ENCODE measurements at places on chromosomes 2 and 18.
A peak's percentile ranks its signal among the peaks of the same experiment; 100 is the strongest.

GRCh38 chr2:10750610-10751009 is 29.2 kb downstream of the ATP6V1C2 start:
- no peak for DNase-seq

DNA sequence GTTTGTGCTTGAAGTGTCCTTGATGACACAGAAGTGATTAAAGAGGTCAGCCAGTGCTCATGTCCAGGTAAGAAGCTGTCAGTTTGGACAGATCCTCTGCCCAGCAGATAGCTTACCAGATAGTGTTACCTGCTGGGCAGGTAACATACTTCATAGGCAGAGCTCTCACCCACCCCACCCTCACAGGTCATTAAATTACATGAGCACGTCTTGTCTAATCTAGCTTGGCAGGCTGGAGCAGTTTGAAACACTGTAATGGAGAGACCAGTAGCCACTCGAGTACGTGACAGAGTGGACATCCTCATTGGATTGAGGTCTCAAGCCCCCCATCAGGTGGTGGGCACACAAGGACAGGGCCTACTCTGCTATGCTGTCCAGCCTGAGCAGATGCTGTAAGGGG is 27.1 kb downstream of the TTC32 start:
- no peak for DNase-seq

DNA sequence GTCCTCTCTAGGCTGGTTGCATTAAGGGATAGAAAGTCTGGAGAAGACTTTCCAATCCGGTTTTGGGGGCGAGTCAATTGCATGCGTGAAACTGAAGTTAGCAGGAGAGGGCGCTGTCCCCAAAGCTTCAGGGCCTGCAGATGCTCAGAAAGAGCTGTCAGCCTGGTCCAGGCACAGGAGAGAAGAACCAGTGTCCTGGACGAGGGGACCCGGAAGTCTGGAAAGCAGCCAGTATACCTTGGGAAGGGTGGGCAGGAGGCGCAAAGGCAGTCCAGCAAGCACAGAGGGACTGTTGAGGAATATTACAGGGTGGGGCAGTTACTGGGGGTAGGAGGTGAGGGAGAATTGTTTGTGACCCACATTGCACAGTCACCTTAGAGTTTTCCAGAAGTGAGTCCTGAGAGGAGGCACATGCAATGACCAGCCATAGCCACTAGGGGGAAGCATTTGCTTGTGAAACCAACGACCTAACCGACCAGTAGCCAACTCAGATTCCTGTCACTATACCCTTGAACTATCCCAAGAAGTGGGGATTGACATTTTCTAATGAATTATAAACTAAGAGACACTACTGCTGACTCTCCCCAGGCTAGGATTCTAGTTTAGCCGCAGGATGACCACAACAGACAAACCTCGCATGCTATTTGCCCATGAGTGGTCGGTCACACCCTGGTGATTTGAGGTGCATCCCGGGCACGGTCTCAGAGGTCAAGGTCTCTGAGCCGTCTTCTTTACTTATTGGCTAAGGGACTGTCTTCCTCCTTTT is 172.8 kb downstream of the RDH14 start:
- DNase-seq: peak; percentile 63

DNA sequence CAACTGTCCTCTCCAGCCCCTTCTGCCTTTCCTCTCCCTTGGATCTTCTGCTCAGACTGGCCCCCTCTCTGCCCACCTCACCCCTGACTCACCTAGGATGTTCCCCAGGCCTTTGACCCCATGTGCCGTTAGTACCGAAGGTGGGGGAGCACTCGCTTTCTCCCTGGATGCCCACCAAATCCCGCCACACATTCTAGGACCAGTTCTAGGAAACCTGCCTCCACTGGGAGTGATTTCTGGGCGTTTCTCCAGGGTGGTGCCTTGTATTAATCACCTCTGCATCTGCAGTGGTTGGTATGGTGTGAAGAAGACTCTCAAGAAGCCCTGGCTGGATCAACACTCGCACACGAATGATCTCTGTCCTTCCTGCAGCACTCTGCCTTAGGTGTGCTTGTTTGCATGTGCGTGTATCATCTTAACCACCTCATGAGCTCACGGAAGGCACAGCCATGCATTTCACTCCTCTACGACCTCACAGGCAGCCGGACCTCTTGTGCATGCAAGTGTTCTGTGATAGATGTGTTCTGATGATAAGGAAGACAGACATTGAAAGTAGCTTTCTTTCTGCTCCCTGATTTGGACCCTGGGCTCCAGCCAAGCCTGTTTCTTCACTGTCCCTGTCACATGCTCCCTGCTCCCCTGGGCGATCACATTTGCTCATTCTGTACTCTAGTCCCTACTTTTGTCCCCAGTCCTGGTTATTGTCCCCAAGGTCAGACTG is 69.4 kb downstream of the LIPG start:
- DNase-seq: no peak

DNA sequence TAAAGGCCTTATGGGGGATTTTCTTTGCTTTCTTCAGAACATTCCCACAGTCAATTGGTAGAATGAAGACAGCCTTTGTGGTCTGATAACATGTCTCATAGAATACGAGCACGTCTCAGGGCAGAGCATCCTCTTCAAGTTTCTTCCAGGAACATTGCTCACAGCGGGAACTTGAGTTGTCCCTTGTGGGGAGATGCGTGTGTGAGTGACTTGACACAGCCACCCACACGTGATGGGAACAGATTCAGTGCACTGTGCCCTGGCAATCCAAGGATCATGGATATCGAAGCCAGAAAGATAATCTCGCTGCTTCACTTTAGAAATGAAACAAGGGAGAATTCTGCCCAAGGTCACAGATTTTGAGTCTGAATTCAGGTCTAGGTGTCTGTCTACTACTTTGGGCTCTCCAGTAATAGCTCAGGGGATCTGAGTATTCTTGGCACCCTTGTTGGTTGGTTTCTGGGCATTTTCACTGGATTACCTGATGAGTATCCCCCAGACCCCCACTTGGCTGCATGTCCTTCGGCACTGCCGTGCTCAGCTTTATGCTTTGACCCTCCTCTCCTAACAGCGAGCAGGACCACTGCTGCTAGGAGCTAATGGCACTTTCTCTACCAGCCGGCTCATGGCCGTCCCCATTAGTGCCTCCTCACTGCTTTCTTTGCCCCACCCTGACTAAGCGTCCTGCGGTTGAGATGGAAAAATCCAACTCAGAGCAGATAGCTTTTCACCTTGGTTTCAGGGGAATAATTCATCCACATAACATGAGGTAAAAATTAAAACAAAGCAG is 75.9 kb upstream of the FOSL2 start:
- DNase-seq: no peak

- no peak for DNase-seq
Observed at GRCh38 chr18:48782381-48782861, 168.3 kb downstream of the SMAD7 start.

GRCh38 chr2:137952586-137953129 is 11.6 kb upstream of the HNMT start:
- peak; percentile 50 for DNase-seq

DNA sequence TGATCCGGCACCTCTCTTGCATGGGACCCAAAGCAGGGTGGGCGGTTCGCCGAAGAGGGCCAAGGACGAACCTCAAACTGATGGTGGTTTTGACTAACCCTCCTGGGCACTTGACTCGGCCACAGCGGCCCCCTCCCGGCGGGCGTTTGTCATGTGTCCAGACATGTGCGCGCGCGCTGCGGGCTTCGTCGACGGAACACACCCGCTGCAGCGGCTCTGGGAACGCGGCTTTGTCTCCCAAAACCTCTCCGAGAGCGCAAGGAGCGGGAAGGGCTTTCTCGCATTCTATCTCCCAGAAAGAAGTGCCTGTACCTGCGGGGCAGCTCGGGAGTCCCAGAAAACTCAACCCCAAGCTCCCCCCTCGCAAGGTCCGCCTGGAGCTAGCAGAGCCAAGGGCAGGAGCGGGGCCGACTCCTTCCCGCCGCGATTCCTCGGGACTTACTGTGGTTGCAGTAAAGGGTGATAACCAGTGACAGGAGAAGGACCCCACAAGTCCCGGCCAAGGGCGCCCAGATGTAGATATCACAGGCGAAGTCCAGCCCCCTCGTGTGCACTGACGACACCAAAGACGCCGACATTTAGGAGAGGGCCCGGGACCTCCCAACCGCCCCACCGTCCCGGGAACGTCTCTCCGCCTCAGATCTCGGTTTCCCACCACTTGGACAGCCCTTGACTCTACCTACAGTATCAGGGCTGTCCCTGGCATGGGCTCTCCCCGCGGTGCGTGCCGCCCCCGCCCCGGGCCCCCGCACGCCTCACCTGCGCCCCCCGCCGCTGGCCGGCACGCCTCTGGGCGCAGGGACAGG is 1.6 kb downstream of the CD8A start:
- peak; percentile 39 for DNase-seq

GRCh38 chr2:133927894-133928293 is 326.0 kb upstream of the MGAT5 start:
- DNase-seq: no peak

GRCh38 chr18:45232061-45232460 is 383.2 kb upstream of the SLC14A2 start:
- no peak for DNase-seq

- DNase-seq: no peak
Observed at GRCh38 chr18:49913221-49913620, 99.9 kb upstream of the ACAA2 start.

DNA sequence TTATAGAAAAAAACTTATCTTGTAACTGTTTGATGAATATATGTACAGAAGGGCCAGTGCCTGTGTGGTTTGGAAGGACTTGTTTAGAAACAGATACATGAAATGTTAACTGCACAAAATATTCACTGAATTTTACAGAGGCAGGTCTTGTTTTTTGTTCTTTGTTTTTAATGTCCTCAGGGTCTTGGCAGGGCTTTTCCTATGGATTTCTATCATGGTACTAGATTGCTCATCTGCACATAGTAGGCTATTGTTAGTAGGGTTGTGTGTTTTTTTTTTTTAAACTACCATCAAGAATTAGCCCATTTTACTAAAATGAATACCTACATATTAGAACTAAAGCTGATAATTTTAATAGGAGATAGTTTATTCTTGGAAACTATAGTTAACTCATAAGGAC is 3.5 kb downstream of the CABYR start:
- no peak for DNase-seq

DNA sequence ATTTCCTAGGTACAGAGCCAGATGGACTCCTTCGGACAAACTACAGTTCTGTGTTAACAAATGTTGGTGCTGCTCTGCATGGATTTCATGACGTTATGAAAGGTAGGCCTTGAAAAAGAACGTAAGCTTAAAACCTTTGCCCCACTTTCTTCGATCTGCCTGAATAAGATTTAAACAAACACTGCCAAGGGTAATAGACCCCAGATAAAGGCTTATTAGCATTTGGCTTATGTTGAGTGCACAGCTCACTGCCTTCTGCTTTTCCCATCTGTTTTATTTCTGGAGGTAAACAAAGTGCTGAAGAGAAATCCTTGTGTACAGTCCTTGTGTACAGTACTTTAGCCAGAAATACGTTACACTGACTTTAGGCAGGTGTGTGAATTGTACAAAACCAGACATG is 50.0 kb upstream of the STON1 start:
- DNase-seq: no peak

GRCh38 chr18:44715245-44715644 is 34.6 kb downstream of the SETBP1 start:
- no peak for DNase-seq

- peak; percentile 4 for DNase-seq
Observed at GRCh38 chr2:38863061-38863695, 12.6 kb downstream of the DHX57 start.

- DNase-seq: no peak
Observed at GRCh38 chr18:37492952-37493351, 72.6 kb downstream of the CELF4 start.

DNA sequence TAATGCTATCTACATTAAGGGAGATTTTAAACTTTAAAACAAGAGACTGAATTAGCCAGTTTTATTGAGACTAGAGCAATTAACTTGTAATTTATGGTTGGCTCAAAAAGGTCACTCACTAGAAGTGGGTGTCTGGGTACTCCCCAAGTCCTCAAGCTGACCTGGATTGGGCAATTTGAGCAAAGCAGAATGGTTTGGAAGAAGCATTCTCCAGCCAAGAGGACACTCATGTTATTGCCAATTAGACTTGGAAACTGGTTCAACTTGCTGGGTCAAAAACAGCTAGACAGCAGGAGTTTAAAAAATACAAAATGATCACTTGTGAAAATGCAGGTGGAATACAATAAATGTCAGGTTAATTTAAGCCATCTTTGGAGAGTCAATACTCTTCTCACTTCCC is 29.5 kb upstream of the MYO1B start:
- DNase-seq: no peak

DNA sequence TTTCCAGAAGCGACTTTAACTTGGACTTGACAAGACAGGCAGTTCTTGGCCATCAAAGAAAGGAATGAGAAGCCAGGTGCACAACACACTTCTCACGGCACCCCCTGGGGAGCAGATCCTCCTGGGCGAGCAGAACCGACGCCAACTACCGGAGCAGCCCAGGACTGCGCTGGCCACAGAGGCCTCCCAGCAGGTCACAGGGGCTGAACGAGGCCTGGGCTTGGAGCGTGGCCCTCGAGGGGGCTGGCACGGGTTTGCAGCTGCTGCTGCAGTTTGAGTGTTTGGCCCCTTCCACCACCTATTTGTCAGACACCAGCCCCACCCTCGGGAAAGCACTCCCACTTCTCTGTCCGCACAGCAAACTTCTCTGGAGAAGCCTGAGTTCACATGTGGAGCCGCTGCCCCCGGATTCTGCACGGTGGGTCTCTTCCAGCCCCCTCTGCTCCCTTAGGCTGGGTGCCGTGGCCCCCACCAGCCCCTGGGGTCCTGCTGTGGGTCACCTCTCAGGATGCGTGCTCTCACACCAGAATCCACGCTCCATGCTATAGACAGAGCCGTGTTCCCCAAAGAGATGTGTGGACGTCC is 306.7 kb upstream of the SALL3 start:
- no peak for DNase-seq

DNA sequence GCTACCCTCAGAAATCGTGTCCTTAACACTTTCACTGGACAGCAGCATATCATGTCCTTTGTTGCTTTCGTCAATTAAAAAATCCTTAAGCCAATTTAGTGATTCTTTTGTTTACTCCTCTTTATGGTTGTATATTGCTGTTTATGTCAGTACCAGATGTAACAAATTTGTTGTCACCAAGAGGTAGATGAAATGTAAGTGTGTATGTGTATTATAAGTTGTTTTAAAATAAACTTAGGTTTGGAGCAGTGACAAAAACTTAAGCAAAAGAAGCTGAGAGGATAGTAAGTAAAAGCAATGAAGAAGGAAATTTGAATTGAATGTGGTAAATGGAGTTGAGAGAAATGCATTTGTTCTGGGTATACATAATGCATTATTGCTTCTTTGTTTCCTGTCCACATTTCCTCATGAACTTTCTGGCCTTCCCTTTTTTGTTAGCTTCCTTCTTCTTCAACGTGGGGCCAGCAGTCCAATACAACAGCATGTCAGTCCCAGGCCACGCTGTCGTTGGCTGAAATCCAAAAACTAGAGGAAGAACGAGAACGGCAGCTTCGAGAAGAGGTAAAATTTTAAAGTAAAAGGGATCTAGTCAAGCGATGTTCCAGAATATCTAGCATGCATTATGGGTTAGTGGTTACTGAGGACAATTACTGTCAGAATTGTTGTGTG is 30.5 kb upstream of the SNORC start:
- no peak for DNase-seq

- no peak for DNase-seq
Observed at GRCh38 chr2:29751390-29751789, 170.0 kb downstream of the ALK start.

- DNase-seq: no peak
Observed at GRCh38 chr2:101546376-101547058, 71.6 kb upstream of the RFX8 start.

Data from CD4-positive, alpha-beta T cell treated with Interleukin-2 at 100 ng/mL for 4 hours (primary cell).